T-helper 1 cell (primary cell): ENCODE measurements at places on chromosomes 3 and 15.

DNA sequence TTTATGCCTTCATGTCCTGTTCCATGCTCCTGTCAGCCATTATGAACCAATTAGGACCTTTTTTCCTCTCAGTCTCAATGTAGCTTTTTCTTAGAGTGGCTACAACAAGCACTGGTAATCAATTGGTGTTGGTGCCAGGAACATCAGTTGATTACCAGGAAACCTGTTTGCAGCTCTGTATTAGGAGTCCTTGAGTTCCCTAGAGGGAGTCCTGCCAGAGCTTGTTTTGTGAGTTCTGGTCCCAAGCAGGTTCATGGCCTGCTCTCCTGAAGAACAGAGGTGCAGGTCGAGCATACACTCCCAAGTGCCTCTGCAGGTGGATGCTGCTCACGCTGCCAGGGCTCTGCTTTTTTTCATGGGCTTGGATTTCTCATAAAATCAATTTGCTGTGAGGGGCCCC, 137.9 kb upstream of the PRR23C start:
- no peak for DNase-seq

DNA sequence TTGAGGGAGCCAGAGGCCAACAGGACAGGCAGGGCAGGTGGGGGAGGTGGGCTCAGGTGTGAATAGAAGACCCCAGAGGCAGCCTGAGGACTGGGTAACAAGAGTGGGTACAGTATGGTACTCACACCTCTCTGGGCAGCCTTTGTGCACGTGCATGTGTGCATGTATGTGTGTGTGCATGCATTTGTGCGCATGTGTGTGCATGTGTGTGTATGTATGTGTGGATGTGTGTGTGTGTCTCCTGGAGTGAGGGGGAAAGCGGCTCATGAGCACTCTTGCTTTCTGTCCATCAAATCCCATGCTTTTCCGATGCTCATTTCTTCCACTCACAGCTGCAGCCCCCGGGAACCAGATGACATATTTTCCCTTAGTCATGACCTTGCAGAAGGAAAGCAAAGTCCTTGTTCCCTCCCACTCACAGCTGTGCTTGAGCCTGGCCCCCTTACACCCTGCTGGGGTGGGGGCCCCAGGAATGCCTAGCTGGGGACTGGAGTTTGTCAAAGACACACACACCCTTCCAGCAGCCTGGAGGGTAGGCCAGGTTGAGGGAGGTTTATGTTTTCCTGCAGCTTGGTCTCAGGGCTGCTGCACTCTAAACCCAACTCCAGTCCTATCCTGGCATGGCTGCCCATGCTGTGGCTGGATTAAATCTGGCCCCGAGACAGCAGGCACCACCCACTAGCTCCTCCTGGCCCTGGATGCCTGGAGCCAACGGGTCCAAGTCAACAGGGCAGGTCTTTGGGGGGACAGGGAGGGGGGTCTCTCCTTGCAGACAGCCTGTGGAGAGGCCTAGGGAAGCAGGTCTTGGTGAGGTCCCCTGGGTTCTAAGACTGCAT, 22.5 kb downstream of the CCDC33 start:
- DNase-seq = no peak

DNA sequence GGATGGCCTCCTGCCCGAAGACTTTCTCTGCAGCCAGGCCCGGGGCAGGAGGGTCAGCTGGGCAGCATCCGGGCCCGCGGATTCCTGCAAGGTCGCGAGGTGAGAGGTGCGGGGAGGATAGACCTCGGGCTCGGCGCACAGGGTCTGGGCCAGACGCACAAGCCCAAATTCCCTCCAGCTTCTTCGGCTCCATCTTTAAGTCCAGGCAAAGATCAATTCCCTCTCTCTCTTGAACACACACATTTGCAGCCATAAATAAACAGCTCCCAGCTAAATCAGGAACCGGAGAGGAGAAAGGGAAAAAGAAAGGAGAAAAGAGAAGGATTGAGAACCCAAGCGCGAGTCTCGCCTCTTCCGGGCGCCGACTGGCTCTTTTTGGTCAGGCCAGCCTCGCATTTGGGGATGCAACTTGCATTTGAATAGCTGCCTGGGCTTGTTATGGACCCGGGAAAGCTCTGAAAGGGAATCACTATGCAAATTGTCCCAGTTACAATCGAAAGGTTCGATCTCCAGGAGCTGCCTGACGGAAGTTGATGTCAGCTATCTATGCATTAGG, 14.5 kb upstream of the ONECUT1 start:
- DNase-seq = no peak

- DNase-seq = no peak
Observed at GRCh38 chr3:45773714-45774449, 22.5 kb downstream of the SLC6A20 start.

DNA sequence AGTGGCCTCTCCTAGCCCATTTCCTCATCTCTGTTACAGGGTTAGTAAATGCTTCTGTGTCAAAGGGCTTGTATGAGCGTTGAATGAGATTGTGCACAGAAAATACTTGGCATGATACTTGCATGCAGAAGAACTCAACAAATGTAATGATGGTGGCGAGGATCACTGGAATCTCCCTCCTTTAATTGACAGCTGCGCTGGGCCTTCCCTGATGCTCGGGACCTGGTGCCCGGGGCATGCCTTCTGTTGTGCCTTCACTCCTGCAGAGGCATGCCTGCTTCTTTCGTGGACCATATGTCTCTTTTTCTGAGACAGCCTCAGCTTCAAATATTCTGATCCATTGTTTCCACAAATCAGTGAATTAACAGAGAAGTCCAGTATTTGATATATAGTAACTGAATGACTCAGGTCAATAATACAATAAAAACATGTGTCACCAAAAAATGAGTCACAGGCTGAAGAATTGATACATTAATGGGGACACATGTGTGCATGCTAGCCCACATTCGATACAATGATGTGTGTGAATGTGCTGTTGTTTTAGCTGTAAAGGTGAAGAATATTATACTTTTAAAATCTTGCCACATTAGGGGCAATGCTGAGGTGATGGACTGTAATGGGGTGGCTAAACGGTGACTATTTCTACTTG, 243.3 kb upstream of the TBL1XR1 start:
- no peak for DNase-seq

- DNase-seq = no peak
Observed at GRCh38 chr3:148930752-148931151, 60.6 kb upstream of the GYG1 start.

GRCh38 chr3:195904368-195904767, 4.0 kb downstream of the TNK2 start:
- no peak for DNase-seq

DNA sequence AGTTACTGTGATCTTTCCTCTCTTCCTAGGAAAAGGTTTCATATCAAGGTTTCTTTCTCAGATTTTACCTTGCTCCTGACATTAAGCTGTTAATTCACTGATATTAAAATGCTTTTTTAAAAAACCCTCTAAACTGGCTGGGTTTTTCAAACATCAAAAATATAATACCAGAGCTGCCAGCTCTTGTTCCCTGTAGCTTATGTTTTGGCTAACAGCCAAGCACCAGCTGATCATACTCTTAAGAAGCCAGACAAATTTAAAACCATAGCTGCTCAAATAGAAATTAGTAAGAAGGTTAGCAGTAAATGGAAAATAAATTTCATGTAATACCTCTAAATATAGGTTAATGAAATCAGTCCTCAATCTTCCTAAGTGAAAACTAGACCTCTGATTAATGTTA, 657.5 kb downstream of the GRM7 start:
- DNase-seq = no peak

DNA sequence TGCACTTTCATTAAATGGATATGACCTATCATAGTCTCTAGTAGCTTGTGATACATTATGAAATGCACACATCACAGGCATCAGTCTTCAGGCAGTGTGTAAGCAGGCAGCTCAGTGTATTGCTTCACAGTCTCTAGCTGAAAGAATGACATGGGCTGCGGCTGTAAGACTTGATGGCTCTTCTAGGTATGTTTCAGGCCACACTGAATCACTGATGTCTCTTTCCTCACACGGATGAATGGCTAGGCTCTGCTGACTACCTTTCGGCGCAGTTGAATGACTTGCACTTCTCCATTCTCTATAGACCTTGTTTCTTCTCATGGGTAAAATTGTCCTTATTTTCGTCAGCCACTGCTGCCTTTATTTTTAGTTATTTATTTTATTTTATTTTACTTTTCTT, 15.4 kb downstream of the APH1B start:
- DNase-seq = no peak
